ENCODE measurements at places on chromosomes 2 and 18.

DNA sequence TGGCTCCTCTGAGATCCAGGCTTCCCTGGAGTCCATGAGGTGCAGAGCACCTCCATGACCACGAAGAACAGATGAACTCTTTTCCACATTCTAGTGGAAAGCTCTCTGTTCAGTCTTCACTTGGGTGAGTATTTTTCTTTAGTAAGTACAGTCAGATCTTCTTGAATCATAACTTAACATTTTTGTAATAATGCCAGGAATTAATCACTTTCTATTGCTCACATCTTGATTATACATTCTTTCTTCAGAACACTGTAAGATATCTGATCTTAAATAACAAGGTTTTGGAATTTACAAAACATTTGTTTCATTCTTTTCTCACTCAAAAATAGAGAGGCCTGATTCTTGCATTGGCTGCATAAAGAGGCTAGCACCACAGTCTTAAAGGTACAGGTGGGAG lies 45.4 kb upstream of the RND3 start:
- DNase-seq, result no peak

DNA sequence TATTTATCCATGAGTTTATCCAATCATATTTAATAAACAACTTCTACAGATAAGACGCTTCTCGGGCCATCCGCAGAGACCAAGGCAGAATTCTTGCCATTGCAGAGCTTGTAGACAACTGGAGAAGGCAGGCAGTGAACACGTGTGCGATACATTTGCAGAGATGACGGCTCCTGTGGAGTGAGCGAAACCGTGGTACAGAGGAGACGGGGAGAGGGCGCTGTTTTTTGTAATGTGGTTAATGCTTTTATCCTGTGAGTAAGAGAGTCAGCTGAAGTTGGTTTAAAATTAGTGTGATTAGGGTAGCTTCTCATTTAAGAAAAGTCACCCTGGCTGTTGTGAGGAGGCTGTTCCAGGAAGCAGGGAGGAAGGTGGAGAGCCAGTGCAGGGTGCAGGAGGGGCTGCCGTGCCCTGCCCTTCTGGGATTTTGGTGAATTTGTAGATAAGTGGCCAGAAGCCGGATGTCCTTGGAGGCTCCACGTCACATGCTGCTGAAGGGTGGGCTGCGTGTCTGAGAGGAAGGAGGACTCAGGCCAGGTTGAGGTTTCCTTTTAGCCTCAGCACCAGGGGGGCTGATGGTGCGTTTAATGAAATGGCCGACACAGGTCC lies 151.4 kb downstream of the SNTG2 start:
- DNase-seq, result no peak

GRCh38 chr2:1631292-1632001 lies 112.9 kb downstream of the PXDN start:
- DNase-seq, result no peak

GRCh38 chr2:227222292-227222691 lies 57.9 kb downstream of the COL4A3 start:
- no peak for DNase-seq

GRCh38 chr2:239318790-239319661 lies 81.8 kb downstream of the HDAC4 start:
- DNase-seq, result no peak

DNA sequence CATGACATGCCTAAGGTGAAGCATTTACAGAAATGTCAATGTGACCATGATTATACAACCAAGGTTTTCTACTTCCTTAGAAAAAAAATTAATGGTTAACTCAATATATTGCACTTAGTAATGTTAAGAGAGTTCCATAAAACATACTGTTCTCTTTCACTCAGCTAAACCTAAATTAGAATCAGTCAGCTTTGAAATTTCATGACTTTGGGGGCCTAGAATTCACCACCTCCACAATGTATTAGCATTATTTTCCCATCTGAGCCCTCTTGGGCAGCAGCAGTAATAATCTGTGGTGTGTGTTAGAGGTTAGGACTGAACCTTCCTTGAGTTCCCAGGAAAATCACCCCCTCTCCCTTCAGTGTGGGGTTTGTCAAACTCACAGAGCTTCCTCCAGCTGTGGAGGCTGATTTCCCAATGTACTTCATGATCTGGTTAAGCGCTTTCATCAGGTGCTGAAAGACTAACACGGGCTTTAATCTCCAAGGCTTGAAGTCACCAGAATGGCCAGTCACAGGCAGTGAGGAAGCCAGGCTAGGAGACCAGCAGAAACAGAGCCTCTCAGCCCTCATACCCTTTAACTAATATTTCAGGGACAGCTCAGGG lies 7.1 kb upstream of the UPP2 start:
- no peak for DNase-seq

GRCh38 chr2:215681799-215682596 lies 246.1 kb upstream of the FN1 start:
- no peak for DNase-seq

DNA sequence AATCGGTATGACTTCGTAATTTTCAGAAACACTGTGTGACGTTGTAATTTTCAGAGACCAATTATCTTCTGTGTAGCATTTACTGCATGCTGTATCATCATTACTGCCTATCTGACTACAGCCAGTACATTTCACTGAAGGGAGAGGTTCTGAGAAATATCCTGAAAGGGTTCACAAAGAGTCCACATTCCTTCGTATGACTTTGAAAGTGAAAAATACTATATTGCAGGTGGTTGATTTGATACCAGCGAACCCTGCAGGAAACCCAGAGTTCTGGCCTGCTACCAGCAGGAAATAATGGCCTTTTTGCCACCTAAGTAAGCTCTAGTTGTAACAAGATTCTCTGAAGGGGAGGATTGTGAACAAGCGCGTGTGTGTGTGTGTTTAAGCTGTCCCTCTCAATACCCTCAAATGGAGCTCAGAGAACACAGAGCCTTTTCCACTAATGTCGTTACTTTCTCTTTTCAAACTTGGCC lies 155.5 kb downstream of the ARHGAP28 start:
- no peak for DNase-seq

DNA sequence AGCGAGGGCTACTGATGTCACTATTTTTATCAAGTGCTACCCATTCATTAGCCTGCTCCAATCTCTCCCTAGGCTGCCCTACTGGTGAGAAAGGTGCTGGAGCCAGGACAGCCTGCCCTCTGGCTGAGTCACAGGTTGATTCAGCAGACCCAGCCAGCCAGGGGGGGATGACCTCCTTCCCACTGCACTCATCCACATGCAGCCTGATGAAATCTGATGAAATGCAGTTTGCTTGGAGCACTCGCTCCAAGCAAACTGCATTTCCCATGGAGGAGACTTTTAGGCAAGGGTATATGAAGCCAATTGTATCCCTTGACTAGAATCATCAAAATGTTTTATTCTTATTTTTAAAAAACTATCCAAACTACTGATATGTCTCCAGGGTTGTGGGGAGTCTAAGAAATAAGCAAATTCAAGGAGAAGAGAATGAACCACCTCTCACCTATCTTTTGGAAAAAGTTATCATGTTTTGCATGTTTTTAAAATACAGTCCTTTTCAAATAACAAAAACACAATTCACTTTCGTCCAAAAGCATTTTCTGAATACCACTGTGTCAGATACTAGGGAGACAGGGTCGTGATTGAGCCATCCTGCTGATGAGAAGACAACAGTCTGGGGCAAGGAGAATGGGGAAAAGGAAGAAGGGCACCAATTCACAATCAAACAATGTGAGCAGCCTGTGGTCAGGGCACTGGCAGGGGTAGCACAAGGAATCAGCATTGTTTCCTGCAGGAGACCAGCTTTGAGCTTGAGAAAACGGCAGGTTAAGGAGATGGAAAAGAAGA lies 128.3 kb downstream of the AFF3 start:
- peak; percentile 96 for DNase-seq

GRCh38 chr2:119062652-119063051 lies 95.9 kb downstream of the C1QL2 start:
- DNase-seq, result no peak

GRCh38 chr2:235740821-235741220 lies 247.0 kb downstream of the AGAP1 start:
- no peak for DNase-seq

- DNase-seq, result no peak
Observed at GRCh38 chr2:194870974-194871535, 786.0 kb upstream of the SLC39A10 start.

DNA sequence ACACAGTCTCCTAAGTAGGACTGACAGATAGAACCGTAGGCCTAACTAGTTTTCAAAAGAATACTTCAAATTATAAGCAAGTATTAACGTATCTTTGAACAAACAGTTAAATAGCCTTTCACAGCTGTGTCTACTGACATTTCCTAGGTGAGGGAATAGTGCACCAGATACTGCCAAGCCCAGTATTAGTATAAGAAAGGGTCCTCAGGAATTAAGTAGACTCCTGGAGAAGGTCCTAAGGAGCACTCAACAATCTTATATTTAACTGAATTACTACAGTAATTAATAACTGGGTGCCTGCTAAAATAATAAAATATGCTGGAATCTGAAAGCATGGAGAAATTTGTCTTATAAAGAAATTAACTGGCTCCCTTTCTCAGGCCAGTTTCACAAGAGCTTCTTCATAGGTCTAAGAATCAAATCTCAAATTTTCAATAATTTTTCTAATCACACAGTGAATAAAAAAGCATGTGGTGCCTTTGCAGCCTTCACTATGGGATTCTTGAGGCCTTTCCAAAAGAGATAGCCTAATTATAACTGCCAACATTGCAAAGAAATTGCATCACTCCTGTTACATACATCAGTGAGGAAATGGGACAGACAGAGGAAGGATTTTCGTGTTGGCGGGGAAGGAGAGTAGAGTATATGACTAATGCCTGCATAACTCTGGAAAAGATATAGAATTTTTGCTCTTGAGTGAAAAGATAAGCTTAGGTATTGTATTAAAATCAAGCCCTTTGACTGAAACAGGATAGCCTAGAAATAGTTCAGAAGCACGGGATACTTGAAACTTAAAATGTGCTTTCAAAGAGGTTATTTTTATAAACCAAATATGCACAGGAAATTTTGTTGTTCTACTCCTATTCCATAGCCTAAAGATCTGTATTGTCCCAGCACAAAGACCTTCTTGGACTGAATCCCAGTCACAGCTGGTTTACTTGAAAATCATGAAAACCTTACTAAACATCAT lies 228.6 kb upstream of the STK17B start:
- peak; percentile 91 for DNase-seq

GRCh38 chr18:77054606-77055428 lies 77.8 kb downstream of the MBP start:
- no peak for DNase-seq

- no peak for DNase-seq
Observed at GRCh38 chr2:234252772-234253171, 202.3 kb downstream of the SPP2 start.

DNA sequence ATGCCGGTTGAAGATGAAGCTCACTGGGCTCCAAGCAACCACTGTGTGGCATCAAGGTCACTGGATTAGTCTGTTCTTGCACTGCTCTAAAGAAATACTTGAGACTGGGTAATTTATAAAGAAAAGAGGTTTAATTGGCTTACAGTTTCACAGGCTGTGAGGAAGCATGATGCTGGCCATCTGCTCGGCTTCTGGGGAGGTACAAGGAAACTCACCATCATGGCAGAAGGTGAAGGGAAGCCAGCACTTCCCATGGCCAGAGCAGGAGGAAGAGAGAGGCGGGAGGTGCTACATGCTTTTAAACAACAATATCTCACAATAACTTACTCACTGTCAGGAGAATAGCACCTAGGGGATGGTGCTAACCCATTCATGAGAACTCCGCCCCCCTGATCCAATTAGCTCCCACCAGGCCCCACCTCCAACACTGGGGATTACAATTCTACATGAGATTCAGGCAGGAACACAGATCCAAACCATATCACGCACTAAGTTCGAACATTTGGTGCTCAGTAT lies 109.7 kb upstream of the MGAT5 start:
- DNase-seq, result no peak

DNA sequence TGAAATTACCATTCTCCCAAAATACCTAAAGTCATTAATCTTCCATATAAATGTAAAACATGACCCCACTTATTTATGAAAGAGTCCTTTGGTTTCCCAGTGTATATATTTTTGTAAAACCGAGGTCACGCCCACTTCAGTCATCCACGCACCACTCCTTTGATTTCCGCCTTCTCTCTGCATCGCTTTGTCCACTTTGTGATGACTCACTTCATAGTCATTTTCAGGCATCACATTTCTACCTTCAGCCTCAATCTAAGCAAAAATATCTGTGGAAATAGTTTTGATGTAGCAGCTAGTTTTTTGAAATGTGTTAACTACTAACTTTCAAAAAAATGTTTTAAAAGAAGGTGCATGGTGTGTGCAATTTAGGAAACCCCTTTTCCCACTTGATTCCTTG lies 793.5 kb upstream of the SOX11 start:
- DNase-seq, result no peak

DNA sequence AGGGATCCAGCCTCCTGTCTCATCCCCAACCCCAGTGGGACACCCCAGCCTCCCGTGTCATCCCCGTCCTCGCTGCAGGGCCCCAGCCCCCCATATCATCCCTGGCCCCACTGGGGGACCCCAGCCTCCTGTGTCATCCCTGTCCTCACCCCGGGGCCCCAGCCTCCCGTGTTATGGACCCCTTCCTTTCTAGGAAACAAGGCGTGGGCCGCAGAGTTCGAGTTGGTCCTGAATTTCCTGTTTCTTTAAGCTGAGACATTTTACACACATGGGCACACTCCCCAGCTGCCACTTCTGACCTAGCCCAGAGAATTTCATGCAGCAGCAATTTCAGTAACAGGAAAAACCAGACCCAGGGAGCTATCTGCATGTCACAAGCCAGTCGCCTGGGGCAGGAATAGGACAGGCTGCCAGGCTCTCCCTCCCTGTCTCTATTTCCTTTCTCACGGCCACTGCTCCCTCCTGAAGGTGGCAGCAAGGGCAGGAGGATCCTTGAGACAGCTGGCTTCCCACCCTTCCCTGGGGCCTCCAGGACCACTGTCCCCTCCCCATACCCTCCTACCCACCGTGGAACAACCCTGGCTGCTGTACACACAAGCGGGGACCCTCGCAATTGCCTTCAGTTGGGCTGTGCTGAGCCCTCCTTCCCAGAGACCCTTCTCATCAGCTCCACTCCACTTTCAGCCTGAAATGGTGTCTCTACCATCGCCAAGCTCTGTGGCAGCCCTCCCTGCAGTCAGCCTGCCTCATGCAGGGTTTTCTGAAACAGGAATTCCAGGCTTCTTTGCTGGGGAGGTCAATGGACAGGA lies 141.9 kb upstream of the ID2 start:
- DNase-seq, result no peak

- DNase-seq, result no peak
Observed at GRCh38 chr18:74515620-74516231, 18.6 kb upstream of the CNDP1 start.

DNA sequence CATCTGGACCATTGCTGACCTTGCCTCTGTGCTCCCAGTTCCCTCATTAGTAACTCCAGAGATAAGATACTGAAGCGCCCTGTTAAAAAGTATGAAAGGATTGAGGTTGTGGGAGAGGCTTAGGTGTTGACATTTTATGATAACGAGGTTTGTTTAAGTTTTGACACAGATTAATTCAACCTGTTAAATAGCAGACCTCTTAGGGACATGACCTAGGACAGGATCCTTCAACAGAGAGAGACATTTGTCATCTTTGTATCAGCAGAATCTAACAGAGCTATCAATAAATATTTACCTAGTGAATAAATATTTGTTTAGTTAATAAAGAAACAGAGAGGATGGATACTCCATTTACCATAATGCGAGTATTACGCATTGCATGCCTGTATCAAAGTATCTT lies 99.5 kb downstream of the DCC start:
- DNase-seq, result no peak

- no peak for DNase-seq
Observed at GRCh38 chr2:2547451-2547850, 216.4 kb upstream of the MYT1L start.
